CD8-positive, alpha-beta memory T cell (primary cell): ENCODE measurements at places on chromosomes 4 and X.

GRCh38 chr4:59818656-59819055 lies 1381.5 kb upstream of the ADGRL3 start:
- no peak for DNase-seq

- DNase-seq: no peak
Measured at GRCh38 chr4:112540695-112541094, 24.7 kb upstream of the NEUROG2 start.

GRCh38 chr4:78584863-78585547 lies 33.4 kb downstream of the ANXA3 start:
- no peak for DNase-seq

DNA sequence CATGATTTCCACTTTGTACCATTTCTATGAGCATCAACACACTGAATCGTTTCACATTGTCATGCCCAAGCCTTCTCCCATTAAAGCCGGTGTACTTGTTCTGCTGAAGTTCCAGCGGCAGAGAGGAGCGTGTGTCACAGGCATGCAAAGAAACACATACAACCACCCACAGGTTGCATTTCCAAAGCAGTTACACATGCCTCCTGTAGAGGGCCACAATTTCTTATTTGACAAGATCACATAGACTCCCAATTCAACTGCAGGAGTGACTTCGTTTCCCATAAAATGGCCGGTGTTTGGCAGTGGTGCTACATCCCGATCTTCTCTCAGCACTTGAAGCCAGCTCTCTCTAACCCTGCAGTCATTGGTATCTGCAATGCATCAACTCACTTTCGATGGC lies 992.6 kb downstream of the NLGN4X start:
- DNase-seq: no peak

- DNase-seq: no peak
Measured at GRCh38 chr4:121236353-121237068, 72.4 kb upstream of the TNIP3 start.

GRCh38 chr4:175762582-175762981 lies 49.5 kb downstream of the GPM6A start:
- DNase-seq: no peak

GRCh38 chrX:118355225-118355920 lies 9.5 kb downstream of the WDR44 start:
- no peak for DNase-seq

- no peak for DNase-seq
Measured at GRCh38 chrX:9824554-9824953, 38.3 kb downstream of the SHROOM2 start.

DNA sequence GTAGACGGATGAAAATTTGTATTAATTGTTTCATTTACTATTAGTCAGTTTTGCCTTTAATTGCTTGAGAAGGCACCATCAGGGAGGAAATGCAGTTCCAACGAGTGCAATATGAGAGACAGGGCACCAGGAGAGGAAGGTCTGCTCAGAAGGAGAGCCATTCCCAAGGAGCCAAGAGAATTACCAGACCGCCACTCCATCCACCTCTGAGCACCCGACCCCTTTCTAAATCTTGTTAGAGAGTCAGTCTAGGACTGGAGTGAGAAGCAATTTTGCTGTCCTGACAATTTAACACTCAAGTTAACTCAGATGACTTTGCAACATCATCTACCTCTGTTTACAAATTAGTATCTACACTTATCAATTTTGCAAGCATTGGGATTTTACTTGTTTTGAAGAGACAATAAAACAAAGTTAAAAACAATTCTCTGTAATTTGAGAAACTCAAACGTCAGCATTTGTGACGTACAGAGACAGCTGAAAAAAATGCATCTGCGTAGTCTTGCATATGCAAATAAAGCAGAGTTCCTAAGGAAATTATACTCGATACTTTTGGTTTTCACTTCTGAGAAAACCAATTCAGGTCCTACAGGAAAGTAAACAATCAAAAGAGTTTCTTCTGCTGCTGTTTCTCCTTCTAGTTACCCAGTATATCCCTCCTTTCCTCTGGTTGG lies 1704.7 kb upstream of the TENM3 start:
- DNase-seq: no peak

- no peak for DNase-seq
Measured at GRCh38 chrX:119775517-119776238, 15.8 kb downstream of the RPL39 start.

DNA sequence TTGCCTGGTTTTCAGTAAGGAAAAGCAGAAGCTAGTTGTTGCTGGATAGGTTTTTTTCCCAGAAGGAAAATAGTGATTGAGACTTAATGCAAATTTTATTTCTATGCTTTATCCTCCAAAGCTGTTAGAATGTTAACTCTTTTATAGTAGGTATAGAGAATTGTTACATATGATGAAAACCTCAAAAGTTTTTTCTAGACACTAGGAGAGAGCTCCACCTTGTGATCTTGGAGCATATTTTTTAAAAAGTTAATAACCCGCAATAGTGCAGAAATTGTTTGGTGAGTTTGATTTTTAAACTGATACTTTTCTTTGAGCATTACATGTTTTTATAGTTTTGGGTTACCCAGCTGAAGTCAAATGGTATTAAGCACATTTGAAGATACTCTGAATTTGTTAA lies 56.5 kb downstream of the STAG2 start:
- peak; percentile 1 for DNase-seq

GRCh38 chr4:86564795-86565194 lies 29.3 kb upstream of the PTPN13 start:
- no peak for DNase-seq

- DNase-seq: no peak
Measured at GRCh38 chrX:15146515-15146914, 123.4 kb downstream of the ASB9 start.

DNA sequence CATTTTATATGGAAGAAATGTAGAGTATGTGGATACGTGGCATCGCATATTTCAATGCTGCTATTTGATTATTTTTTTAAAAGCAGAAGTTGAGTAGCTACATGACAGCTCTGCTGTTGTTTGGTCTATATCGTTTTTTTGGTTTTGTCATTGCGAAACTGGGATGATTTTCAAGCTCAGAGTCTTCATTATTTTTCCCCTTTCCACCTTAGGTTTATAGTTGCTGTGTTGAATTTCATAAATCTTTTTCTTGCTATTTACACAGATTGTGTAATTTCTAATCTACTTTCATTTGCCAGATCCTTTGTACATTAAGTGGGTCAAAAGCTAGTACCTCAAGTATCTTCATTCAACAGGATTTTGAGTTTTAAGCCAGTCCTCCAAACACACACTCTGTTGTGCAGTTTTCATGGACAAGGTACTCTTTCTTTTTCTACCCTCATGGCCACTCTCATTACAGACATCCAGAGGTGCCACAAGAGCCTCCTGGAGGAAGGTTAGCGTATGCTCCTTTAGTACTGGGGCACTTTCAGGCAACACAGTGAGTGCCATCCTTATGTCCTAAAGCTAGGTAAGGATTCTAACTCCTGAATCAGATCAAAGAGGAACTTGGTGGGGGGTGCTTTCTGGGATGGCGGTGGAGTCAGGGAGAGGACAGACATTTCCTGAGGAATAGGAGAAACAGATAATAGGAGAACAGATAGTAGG lies 123.2 kb downstream of the FHIP1A start:
- no peak for DNase-seq

- no peak for DNase-seq
Measured at GRCh38 chr4:111494971-111495370, 650.3 kb upstream of the FAM241A start.

DNA sequence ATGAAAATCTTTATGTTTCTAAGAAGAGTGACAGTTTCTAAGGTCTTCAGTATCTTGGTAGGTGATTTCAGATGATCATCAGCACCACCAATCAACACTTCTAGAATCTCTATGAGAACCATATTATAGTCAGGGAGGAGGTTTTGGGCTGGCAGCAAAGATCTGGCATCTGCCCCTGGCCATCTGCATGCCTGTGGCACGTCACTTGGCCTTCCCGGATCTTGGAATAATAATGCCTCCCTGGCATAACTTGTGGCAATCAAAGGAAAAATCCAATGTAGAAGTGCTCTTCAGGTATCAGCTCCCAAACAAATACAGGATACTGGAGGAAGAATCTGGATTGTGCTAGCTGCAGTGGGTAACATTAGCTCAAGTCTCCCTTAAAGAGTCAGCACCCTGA lies 57.3 kb downstream of the RASL11B start:
- DNase-seq: no peak

- DNase-seq: no peak
Measured at GRCh38 chr4:81166458-81167160, 48.4 kb downstream of the PRKG2 start.

GRCh38 chr4:8560265-8561047 lies 19.7 kb upstream of the GPR78 start:
- DNase-seq: no peak

DNA sequence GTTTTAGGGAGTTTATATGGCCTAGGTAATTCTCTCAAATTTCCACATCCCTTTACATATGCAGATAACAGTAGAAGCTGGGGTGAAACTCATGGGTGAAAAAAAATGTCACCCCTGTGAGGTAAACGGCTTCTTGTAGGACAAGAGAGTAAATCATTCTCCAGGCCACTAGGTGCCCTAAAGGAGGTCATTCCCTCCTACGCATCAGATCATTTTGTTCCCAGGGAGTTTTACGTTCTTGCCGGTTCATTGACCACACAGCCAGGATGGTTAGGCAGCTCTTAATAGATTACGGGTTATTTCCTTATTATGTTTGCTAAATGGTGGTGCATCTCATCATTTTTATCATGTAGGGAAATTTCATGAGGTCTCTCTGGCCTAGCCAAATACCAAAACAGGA lies 225.8 kb upstream of the NOCT start:
- no peak for DNase-seq

DNA sequence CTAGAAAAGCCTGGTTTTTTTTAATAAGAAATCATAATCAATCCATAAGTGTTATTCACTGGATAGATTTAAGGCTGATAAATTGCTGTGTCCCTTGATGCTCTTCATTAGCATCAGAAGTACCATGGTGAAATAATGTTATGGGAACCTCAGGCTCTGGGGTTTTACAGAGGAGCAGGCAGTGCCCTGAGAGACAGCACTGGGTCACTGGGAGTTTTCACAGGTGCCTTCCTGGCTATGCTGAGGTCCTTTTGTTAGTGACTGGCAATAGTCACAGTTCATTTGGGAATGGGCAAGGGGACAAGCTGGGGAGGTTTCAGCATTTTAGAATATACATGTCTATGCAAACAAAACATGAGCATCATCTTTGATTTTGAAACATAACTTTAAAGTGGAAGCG lies 38.6 kb downstream of the ANK2 start:
- DNase-seq: no peak
